ENCODE measurements at places on chromosomes 1 and 21.

- DNase-seq: no peak
These were observed 1.3 kb upstream of the TMEM54 start for GRCh38 chr1:32902535-32902920.

GRCh38 chr1:14639291-14640050 lies 41.0 kb downstream of the KAZN start:
- no peak for DNase-seq

DNA sequence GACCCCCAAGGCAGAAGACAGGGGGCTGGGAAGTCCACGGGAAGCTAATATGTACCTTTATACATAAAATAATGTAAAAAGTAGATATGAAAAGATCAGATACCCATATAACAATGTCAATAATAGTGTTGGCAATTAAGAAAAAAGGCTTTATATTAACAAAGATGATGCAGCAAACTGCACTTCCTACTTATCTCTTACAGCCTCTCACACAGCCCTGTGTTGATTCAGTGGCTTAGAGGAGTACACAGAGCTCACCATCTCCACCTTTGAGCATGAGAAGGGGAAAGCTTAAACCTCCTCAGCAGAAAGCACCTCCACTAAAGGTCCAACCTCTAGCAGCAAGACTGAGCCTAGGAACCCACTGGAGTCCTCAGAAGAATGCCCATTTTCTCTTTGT lies 7.2 kb upstream of the VSIG8 start:
- DNase-seq: no peak

GRCh38 chr1:52670604-52671003 lies 27.5 kb downstream of the COA7 start:
- DNase-seq: no peak

- DNase-seq: no peak
These were observed 1144.6 kb upstream of the ADGRL2 start for GRCh38 chr1:80656014-80656636.

DNA sequence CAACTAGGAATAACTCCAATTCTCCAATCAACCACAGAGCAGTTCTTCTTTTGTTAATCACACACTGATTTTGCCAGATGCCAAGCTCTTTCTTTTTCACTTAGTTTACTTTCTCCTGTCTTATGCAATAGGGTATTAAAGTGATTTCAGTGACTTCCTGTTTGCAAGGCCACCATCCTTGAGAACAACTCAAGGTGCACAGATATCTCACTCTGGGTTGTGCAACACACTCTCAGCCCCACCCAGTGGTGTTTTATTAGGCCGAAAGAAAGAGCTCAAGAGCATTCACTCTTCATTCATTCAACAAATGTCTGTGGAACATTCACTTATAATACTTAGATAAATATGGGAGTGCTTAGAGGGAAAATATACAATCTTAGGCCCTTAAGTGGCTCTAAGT lies 352.5 kb downstream of the ZNF326 start:
- no peak for DNase-seq

- no peak for DNase-seq
These were observed 32.0 kb upstream of the MYOCOS start for GRCh38 chr1:171590022-171590421.

DNA sequence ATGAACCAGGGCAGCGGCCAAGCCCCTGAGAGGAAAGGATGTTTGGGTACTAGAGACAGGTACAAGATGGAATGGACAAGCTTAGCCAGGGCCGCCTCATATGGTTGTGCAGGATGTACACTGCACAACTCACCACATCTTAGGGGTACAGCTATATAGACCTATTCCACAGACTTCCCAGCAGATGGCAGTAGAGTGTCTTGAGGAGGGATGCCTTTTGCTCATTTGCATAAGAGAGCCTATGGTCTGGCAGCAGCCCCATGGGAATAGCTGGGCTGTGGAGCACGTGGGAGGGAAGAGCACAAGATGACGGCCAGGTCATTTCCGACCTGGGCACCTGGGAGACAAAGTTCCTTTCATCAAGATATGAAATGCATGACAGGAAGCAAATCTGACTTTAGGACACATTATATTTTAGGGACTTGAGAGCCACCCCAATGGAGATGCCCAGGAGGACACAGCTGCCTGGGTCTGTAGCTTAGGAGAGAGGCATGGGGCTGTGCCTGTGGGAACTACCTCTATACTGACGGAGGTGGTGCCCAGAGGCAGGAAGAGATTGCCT lies 215.5 kb downstream of the KCNJ6 start:
- no peak for DNase-seq

- DNase-seq: no peak
These were observed at the start of gene C1orf94 for GRCh38 chr1:34176830-34177603. C1orf94 (plus strand) TSS chr1:34176907; CDS start chr1:34177790, 883 bp downstream.

DNA sequence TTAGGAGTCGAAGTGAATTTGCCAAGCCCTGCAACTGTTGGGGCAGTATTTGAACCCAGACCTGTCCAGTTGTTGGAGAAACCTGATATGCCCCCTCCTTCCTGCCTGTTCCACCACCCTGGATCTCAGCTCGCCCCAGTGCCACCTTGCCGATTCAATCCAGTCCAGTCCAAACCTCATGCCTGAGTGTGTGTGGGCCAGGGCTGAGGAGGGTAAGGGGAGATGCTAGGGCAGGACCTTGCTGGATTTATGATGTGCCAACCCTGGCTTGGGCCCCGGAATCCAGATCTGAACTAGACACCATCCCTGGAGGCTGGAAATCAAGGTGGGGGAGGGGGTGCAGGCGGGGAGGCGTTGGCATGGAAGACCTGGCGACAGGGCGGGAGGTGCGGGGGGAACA lies 98.9 kb upstream of the WNT4 start:
- DNase-seq: no peak

DNA sequence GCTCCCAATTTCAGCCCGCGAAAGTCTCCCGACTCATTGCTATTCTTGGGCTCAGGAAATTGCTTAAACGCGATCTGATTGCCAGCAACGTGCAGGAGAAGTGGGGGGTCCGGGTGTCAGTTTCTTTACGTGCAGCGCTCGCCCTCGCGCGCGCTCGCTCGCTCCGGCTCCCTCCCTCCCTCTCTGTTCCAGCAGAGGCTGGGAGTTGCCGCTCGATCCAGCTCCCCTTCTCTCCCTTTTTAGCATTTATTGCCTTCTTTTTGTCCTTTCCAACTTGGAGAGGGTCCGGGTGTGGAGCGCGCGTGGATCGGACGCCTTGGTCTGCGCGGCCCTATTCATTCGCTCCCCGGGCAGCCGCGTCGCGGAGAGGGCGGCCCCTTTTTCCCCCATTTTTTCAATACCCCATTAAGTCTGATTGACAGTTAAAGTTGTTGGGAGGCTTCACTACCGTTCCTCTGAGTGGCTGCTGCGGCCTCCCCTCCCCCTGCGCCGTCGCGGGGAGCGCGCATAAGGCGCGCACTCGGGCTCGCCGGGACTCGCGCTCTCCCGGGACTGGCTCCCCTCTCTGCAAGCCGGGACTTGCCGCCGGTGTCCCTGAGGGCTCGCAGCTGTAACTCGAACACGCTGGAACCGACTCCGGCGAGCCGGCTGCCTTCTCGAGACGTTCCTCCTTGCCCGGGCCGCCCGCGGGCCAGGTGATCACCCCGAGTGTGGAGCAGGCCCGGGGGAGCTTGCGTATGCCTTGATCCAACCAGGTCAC lies at the start of gene DHRS3:
Gene DHRS3 (minus strand): TSS at position 310 of the 760 bp plus-strand sequence. CDS start 862 bp downstream, outside the sequence.
- DNase-seq: peak; percentile 63

DNA sequence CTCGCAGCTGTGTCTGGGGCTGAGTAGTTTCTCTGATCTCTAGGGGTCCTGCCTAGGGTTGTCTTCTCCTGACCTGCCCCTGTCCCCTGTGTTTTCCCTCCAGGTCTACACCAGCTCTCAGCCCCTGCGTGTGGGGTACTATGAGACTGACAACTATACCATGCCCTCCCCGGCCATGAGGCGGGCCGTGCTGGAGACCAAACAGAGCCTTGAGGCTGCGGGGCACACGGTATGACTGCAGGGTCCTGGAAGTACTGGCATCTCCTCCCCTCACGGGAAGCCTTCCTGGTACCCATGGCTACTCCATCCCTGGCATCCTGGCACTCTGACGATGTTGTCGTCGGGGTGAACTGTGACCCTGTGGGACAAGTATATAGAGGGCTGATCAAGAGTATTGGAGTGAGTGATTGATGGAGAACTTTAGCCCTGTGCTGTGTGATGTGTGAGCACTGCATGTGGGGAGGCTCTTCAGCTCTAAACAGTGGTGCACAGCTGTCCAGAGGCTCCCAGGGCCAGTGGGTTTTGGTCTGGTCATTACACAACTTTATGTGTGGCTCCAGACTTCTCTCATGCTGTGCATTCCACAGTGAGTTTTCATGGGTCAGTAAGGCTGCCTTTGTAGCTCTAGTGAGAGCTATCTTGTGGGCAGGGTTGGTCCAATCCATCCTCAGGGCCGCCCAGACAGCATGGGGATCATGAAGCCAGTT lies 14.4 kb downstream of the FAAH start:
- no peak for DNase-seq

GRCh38 chr1:240942901-240943300 lies 330.9 kb upstream of the GREM2 start:
- no peak for DNase-seq

- DNase-seq: no peak
These were observed 327.0 kb downstream of the NPHP4 start for GRCh38 chr1:5664906-5665875.

DNA sequence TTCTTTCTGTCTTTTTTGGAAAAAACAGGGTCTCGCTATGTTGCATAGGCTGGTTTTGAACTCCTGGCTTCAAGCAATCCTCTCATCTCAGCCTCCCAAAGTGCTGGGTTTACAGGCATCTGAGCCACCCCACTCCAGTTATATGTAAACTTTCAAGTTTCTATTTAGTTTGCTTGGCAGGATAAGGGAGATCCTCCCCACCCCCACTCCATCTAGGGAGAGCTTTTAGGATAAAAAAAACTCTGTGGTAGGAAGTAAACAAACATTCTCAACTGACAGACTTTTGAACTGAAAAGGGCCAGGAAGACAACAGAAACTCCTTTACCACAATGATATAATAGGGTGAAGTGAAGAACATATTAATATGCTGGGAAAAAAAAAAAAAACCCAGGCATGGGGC lies 41.0 kb upstream of the ZNF326 start:
- DNase-seq: no peak

- DNase-seq: peak; percentile 81
These were observed 66.3 kb downstream of the CD58 start for GRCh38 chr1:116504308-116505156.

DNA sequence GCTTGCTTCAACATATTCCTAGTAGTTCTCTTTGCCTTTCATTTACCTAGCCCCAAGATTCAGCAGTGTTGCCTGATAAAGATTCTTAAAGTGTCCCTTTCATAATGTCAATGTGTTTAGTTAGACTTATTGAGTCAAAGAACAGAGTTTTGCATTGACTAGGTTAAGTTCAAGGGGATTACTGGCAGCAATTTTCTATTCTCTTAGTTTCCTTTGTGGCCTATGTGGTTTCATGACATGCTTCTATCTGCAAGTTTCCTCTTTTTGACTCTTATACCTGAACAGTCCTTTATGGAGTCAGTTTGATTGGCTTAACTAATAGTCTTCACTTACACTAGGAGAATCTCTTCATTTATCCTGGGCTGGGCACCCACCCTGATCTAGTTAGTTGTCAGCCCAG lies 151.3 kb downstream of the ADGRL4 start:
- no peak for DNase-seq
